ENCODE measurements at places on chromosomes 7 and 10.
A peak's percentile ranks its signal among the peaks of the same experiment; 100 is the strongest.

DNA sequence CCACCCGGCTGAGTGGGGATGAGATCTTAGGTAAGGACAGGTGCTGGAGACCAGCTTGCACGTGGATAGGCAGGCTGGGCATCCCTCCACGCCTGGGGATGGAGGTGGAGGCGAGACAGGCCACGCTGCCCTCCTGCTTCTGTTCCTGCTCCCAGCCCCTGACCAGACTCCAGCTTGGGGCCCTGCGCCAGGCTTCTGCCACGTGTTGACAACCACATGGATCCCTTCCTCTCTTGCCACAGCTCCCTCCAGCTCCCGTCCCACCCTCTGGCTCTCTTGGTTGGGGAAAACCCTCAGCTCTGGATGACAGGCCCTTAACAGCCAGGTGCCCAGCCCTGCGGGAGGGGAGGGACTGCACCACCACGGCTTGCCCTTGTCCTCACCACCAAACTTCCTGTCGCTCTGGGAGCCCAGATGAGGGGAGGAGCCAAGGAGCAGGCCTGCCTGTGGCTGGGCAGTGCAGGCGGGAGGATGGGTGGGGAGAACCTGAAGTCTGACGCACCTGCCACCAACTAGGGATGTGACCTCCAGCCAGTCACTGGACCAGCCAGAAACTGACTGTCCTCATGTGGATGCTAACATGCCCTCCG is 36.0 kb downstream of the KCNH2 start:
- DNase-seq, result peak; percentile 56

GRCh38 chr7:22997871-22998518 is 15.9 kb downstream of the HYCC1 start:
- no peak for DNase-seq

DNA sequence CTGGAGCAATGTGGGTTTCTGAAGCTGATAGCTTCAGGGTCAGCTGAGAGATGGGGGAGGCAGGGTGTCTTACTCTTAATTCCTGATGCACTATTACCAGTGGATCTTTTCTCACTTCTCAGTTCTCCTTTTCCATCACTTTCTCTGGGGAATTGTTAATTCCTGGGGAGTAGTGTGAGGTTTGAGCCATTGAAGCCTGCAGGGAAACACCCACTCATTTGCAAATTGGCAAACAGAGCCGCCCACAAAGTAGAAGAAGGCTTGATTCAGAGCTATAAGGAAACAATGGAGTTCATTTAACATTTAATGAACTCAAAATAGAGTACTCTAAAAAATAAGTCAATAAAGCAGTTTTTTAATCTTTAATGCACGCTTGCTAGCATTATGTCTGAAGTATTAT is 4.3 kb upstream of the TECTB start:
- DNase-seq, result no peak

GRCh38 chr7:139058943-139059342 is 23.1 kb upstream of the ZC3HAV1L start:
- no peak for DNase-seq

Data from activated gamma-delta T cell treated with Interleukin-2 at 50 U/mL for 16 hours (primary cell).